ENCODE measurements at places on chromosomes 16 and 17.

DNA sequence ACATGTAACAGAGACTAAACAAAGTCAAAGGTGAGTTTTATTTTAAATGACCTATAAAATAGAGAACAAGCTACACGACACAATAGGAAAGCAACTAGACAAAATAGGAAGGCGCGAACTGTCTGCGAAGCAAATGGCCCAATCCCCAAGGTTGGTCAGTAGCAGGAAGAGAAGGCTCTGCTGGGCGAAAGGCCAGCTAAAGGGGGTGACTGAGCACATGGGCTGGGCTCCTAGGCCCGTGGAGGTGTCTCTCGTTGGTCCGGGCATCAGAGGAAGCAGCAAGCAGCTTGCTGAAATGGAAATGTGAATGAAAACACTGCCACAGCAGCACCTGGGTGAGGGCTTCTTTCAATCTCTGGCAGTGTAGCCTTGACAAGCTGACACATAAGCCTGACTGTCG, 129.4 kb downstream of the ZNF778 start:
- DNase-seq = no peak

DNA sequence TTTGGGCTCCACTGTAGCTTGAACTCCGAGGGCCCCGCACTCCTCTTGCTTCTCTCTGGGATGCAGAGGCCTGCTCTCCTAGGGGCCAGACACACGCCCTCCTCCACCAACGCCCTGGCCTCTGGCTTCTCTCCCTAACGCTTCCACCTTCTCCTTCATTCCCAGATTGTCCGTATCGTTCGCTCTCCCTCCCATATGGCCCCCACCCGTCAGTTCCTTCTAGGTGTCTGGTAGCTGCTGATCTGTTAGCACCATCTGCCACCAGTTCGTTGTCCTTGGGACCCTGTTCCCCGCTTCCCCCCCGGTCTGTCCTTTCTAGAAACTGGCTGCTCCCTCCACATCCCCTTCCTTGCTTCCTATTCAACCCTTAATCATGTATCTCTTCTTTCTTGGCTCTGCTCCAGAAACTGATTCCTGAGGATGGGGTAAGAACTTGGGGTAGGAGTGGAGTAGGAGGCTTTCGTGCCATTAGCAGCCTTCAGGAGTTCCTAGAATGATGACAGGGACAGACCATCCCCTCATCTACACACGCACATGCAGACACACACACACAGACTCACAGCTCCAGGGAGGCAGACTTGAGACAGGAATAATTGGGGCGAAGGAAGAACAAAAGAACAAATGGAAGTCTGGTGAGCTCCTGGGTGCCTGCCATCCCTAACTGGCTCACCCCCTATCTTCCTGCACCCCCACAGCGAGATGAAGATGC, 4.3 kb downstream of the ATP1B2 start:
- peak; percentile 14 for DNase-seq

- DNase-seq = no peak
Observed at GRCh38 chr17:2796164-2797125, at the start of gene RAP1GAP2. RAP1GAP2 (plus strand) TSS chr17:2796438; CDS start chr17:2796528, 90 bp downstream.

DNA sequence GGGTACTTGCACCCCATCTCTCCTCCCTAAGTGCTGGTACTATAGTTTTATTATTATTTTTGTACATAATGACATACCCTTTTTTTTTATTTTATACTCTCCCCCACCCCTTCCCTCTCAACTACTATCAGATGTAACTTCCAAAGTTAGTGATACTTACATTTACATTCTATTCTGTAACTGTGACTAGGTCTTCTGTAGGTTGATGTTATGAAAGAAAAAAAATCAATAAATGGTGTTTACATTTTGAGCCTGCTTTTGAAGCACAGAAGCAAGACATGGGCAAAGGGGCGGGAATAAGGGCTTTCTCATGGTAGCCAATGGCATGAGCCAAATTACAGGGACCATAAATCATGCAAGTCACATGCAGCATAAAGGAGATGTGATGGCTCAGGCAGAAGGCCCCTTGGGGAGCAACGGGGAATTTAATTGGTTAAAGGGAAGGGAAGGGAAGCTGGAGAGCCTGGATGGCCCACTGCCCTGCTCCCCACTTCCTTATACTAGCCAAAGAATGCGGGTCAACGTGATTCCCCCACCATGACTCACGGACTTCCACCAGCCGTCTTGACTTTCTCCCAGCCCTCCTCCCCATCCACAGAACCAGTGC, 2.4 kb upstream of the ACSF2 start:
- DNase-seq = peak; percentile 41
